T-helper 22 cell (primary cell): ENCODE measurements at places on chromosomes 4 and X.

GRCh38 chrX:105475801-105476200 lies 255.3 kb upstream of the TEX13A start:
- DNase-seq: no peak

DNA sequence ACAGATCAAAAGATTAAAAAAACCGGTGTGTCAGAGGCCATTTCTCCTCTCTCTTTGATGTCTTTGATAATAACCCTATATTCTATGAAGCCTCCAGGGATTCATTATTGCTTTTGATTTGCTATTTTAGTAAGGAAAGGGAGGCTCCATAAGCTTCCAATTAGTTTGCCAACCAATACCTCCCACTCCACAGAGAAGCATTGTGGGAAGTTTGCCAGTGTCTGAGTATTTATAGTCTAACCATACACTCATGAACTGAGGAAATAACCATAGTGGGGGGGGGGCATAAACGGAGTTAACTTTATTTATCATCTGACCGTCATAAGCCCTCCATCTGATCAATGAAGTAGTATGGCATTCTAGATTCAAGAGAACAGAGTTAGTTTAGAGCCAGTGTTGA lies 1066.8 kb upstream of the PABPC4L start:
- DNase-seq: no peak

GRCh38 chrX:153556767-153557166 lies 39.3 kb downstream of the ATP2B3 start:
- no peak for DNase-seq

- DNase-seq: no peak
Observed at GRCh38 chrX:9147086-9147485, 113.2 kb upstream of the FAM9B start.

- no peak for DNase-seq
Observed at GRCh38 chr4:105755375-105755774, 46.8 kb downstream of the GSTCD start.

DNA sequence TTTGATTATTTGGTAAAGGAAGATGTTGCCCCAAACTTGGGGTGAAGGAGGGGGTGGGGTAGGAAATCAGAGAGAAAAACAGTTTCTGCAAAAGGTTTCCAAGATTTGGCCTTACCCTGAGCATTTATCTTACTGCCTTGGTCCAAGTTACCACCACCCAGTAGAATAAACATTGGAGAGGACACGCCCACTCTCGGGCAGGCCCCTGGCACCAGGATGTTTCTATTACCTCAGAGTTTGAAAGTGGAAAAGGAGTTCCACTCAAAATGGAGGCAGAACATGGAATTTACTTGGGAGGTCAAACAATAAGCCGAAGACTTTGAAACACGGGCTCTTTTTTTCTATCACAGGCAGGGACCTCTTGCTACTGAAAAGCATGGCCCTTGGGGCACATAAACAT lies 113.7 kb downstream of the CHRNA9 start:
- no peak for DNase-seq

DNA sequence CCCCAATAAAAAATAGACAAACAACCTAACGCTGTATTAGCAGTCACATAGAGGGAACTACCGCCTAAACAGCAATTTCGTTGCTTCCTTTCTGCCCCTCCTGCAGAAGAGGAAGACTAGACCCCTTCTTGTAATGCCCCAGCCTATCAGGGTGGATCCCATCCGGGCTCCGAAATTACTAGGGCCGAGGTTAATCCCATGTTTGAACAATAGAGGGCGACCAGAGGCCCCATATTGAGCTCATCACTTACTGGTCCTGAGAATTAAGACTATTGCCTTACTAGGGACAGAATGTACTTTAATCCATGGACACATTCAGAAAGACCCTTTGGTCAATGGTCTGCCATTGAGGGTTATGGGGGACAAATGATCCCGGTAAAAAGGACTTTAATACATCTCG lies 11.8 kb upstream of the ZNF630 start:
- DNase-seq: no peak
